ENCODE measurements at places on chromosomes 3 and 15.

DNA sequence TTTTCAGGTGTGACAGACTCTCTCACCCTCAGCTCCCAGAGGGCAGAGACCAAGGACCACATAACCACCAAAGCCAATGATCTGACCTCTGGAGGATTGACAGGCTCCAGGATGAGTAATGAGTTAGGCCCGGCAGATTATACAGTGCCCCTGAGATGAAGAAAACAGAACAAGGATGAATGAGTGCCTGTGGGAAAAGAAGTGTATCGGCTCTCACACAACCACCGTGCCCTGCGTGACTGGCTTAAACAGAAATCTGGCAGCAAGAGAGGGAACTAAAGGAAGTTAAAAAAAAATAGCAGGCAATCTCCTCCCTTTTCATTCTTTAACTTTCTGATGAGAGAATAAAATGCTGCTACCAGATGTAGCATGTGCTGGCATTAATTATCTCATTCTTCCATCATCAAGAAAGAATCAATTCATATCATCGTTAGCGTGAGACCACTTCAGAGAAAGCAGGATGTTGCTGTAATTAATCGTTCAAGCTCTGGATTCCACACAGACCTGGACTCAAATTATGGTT is 227.5 kb upstream of the COL8A1 start:
- DNase-seq = peak; percentile 95

DNA sequence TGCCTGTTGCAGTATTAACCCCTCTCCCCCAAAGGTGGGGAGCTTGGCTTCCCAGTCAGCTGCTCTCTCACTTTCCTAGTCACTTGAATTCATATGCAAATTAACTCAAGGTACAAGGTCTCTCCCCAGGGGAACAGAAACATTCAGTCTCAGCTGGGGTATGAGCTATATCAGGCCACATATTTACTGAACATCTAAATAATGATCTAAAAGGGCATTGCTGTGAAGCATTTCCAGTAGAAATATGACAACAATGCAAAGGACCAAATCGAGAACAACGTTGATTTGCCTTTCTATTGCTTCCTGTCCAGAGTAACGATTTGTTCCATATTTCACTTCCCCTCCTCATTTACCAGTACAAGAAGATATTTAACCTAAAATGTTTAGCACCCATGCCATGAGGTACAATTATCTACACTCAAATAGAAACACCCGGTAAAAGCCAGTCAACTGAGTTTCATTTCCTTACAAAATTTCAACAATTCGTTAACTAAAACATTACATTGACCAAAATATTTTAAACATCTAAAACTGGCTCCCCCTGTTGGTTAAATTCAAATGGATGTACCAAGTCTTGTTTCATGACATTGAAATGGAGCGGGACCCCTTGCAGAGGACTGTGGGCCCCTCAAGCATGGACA is 36.5 kb upstream of the KLHL6 start:
- no peak for DNase-seq

DNA sequence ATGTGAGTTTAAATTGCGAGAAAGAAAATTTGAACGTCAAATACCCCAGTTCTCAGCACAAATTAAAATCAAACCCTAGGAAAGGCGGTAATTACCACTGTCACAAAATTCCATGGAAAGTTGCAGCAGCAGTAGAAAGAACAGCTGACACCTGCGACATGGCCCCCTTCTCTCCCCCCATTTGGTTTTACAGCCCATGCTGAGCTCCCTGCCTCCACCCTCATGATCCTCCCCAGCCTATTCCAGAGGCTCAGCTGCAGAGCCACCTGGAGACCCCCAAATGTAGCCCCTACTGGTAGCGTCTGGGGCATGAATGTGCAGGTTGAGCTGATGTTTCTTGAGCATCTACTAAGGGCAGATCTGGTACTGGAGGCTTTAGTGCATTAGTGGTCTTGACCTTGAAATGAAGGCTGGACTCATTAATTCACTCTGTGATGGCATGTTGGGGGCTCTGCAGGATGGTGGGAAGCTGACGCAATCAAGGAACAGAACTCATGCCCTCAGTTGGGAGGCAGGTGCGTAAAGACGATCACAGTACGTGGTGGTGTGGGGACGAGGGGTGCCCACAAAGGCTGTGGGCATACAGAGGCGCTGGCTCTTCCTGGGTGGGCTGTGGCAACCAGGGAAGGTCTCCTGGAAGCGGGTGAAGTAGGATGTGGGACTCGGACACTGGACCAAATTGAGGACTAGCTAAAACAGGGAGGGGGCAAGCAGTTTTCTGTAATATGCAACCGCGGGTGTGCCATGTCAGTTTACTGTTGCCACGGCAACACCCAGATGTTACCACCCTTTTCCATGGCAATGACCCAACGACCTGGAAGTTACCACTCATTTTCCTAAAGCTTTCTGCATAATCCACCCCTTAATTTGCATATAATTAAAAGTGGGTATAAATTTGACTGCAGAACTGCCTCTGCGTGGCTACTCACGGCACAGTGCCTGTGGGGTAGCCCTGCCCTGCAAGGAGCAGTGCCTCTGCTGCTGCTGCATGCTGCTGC is 39.8 kb downstream of the PRKCD start:
- no peak for DNase-seq

DNA sequence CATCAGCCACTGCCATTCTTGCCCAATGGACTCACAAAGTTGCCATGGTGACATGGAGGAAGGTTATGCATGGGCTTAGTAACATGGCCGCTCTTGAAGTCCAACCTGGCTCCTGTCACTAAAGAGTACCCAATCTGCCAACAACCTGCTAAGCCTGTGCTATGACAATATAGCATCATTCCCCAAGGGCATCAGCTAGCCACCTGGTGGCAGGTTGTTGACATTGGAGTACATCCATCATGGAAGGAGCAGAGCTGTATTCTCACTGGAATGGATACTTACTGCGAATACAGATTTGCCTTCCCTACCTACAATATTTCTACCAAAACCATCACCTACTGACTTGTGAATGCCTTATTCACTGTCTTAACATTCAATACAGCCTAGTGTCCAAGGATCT is 138.9 kb upstream of the RORA start:
- DNase-seq = no peak

GRCh38 chr15:51405693-51406523 is 64.5 kb downstream of the GLDN start:
- DNase-seq = no peak

GRCh38 chr15:66777596-66778313 is 75.7 kb downstream of the SMAD6 start:
- DNase-seq = peak; percentile 35

DNA sequence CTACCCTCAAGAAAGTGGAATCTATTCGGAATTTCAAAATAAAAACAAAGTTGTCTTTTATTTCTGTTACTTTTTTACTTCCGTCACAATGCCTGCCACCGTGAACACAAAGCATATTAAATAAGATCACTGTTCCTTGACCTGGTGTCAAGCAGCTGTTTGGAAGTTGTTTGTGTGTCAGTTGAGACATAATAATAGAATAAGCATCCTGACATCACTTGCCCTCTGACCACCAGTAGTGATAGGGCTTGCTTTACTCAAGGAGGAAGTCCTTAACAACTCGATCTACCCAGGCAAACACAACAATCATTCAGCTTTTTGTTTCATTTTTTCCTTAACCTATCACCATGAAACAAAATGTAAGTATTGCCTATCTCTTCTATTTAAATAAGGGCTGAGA is 454.4 kb upstream of the RASGRP1 start:
- DNase-seq = no peak

Measured in EL (cell line).